Stimulated activated CD4-positive, alpha-beta T cell treated with anti-CD3 and anti-CD28 coated beads, Interleukin-12 subunit alpha, Interleukin-12 subunit beta, amount 100 ng/mL, for 4 hours (primary cell): ENCODE measurements at places on chromosomes 2 and 18.

DNA sequence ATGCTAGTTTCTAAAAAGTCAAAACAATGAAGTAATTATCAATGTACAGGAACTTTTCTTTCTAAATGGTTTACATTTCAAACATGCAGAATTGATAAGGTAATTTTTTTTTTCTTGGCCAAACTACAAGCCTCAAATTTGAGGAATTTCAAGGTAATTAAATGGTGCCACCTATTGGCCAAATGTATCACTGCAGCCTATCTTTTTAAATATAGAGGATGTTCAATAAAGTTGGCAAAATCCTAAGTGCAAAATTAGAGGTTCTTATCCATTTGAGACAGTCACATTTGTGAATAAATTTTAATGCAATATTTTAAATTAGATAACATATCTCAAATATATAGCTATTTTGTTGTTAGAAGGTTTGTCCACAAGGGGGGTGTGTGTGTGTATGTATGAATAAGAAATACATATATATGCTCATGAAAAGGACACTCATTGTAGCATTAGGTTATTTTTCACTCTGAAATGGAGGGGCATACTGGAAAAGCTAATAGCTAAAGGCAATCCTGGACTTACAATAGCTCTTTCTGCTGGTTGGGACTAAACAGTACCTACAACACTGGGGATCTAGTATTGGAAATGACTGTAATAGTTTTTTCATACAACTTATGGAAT is 26.2 kb downstream of the MMADHC start:
- no peak for DNase-seq

- no peak for DNase-seq
Observed at GRCh38 chr2:6368281-6368680, 497.4 kb downstream of the CMPK2 start.

DNA sequence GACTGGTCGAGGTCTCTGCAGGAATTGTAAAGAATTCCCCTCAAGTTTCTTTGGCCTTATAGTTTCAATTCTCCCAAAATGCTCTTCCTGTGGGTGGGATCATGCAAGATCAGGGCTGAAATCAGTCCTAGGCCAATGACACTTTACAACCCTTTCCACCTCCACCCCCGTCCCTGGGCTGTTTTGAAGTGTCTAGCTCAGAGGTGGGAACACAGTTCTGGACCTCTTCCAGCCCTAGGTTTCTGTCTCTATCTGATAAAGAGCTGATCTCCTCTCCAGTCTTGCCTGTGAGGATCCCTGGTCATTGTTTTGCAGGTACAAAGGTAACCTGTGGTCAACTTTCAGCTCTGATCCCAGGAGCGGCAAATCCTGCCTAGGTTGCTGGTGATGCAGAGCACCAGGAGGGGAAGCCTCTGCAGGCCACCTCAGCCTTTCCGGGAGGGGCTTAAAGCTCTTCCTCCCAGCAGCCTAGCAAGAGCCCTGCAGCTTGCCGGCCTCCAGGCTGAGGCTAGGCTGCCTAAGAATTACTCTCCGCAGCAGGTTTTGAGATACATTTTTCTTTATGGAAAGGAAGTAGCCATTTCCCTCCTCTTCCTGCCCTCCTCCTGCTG is 69.8 kb upstream of the WIPF1 start:
- no peak for DNase-seq

- no peak for DNase-seq
Observed at GRCh38 chr2:15641530-15641982, 49.9 kb downstream of the DDX1 start.

- DNase-seq = no peak
Observed at GRCh38 chr2:71417300-71418202, 35.8 kb upstream of the DYSF start.

- DNase-seq = no peak
Observed at GRCh38 chr18:70411876-70412435, 123.1 kb downstream of the SOCS6 start.

DNA sequence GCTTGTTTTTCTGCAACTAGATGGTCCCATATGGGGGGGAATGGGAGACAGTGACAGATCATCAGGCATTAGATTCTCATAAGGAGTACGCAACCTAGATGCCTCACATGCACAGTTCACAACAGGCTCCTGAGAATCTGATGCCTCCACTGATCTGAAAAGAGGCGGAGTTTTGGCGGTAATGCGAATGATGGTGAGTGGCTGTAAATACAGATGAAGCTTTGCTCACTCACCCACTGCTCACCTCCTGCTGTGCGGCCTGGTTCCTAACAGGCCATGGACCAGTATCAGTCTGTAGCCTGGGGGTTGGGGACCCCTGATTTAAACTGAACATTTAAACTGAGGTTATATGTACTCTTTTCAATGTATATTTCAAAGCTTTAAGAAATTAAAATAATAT is 40.7 kb downstream of the SOS1 start:
- DNase-seq = no peak

DNA sequence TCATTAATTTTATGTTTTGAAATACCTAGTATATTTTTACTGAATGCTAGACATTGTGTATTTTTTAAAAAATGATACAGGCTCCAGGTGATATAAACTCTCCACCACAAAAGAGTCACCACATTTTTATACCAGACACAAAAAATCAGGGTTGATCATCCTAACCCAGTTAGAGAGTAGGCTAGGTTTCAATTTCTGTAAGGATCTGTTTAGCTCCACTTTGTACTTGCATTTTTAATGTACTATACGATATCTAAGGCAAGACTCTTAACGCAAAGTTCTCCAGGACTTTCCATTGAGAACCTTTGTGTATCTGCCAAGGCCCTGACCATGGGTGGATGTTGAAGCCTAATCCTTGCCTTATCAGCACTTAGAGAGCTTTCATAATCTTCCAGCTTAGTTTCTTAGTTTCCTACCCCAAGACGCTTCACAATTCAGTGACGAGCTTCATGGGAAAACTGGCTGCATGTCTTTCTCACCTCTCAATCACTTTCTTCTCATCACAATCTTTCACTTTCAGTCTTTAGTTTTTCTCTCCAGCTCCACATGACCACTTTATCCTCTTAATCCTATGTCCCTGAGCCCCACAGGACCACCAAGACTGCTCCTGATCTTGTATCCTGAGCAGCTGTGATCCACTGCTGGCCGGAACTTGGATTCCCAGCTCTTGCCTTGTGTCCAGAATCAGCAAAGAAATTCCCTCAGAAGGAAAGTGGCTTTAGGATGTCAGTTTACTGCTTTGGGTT is 635.8 kb downstream of the RNF144A start:
- no peak for DNase-seq

GRCh38 chr2:172280571-172281361 is 146.6 kb upstream of the ITGA6 start:
- DNase-seq = no peak

DNA sequence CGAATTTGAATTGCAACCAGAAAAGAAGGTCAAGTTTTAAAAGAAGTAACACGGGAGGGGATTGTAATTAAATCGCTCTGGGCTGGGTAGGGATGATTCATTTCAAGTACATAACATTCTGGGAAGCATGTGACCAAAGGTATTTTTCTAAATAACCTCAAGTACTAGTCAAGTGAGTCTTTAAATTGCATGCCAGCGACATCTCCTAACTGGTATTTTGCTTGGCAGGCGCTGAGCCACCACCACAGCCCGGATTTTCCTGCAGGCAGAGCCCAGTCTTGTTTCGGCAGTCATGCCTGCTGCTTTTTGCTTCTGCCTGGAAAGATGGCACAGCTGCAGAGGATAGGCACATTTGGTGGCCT is 33.7 kb upstream of the NPAS2 start:
- DNase-seq = no peak

DNA sequence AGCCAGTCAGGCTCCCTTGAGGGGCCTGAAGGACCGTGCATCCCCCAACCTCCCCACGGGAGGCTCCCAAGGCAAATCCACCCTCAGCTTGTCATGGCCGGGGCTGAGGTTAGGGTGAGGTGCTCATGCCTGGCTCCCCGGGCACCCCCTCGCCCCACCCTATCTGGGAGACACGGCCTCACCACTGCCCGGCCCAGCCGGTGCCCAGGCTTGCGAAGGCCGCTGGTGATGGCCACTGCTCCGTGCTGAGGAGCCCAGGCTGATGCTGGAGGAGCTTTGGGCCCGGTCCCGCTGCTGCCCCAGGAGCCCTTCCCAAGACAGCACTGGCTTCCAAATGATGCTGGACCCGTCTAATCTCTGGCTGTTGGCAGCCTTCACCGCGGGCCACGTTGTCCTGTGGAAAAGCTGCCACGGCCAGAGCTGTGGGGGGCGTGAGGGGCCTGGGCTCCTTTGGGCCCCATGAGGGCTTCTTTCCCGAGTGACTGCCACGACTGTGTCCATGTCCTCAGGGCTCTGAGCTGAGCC is 135.7 kb upstream of the CTDP1 start:
- DNase-seq = no peak

DNA sequence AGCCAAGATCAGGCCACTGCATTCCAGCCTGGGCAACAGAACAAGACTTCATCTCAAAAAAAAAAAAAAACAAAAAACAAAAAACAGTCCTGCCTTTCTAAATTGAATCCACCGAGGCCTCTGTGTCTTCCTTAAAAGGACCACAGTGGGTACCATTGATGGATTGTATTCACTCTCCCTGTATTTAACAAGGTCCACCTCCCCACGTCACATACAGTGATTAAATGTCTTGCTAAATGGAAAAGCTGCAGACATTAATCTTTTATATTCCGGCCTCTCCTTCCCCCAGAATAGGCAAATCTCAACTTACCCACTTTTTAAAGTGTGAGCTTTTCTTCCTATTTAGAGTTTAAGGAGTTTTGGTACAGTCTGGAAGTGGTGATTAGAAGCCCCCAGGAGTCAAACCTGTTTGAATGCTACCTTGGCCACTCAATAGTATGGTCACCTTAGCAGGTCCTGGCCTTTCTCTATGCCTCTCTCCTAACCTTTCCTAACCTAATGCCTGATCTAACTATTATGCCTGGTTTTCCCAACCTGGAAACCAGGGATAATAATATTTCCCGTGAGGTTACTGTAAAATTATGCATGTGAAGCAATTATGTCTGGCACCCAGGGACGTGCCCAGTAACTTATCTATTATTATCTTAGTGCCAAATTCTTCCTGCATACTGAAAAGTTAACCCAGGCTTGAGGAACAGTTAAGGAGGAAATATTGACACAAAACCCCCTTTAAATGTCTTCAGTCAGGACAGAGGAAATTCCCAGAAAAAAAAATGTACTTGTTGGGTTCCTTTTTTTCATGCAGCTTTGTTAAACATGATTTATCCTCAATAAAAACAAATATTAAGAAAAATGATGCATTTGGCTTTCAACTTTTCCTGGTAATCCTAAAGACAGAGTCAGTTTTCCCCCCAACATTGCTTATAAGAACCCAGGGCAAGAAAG is 3.1 kb downstream of the NFE2L2 start:
- no peak for DNase-seq

DNA sequence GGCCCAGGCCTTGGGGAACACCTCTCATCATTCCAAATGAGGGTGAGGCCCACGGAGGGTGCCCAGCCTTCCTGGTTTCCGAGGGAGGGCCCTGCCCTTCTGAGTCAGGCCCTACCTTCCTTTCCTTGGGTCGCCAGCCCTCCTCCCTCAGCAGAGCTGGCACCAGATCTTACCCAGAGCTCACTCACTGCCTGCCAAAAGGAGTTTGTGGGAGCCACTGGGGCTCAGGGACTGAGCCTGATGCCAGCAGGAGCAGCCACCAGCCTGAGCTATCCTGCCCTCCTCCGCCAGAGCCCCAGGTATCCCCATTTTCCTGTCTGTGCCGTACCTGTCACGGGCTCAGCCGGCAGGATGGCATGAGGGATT is 64.1 kb downstream of the NRP2 start:
- no peak for DNase-seq

DNA sequence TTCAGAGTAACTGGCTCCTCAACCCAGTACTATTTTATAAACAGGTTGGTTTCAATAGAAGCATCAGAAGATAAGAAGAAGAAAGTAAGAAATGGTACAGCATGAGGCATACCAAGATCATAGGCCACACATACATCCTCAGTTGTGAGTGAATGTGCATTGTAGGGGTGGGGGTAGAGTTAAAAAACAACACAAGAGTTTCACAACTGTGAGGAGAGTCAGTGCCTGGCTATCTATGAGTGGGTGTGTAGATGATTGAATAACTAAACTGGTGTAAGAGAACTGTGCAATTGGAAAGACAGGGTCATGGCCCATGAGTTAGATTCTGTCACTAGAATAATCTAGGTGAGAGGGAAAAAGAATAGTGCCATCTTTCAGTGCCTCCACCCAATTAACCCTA is 748.2 kb upstream of the ACVR2A start:
- DNase-seq = no peak

DNA sequence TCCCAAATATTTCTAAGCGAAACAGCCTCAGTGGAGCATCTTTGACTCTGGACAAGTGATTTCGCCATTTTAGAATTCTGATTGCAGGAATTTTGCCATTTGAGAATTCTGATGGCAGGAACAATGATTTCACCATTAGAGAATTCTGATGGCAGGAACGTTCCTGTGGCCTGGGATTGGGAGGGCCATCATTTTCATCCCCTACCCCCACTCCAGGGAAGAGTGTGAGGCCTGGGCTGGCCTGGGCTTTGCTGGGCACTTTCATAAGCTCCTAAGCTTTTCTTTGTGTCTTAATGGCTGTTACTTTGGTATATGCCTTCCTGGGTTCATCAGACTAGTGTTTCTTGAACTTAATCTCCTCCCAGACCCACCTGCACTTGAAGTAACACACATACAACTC is 129.3 kb upstream of the EPAS1 start:
- DNase-seq = no peak

GRCh38 chr2:68606759-68607158 is 36.6 kb upstream of the PROKR1 start:
- DNase-seq = no peak

- DNase-seq = no peak
Observed at GRCh38 chr2:202067589-202067988, 5.5 kb upstream of the KIAA2012 start.

GRCh38 chr2:189439342-189439741 is 1.9 kb upstream of the WDR75 start:
- no peak for DNase-seq

DNA sequence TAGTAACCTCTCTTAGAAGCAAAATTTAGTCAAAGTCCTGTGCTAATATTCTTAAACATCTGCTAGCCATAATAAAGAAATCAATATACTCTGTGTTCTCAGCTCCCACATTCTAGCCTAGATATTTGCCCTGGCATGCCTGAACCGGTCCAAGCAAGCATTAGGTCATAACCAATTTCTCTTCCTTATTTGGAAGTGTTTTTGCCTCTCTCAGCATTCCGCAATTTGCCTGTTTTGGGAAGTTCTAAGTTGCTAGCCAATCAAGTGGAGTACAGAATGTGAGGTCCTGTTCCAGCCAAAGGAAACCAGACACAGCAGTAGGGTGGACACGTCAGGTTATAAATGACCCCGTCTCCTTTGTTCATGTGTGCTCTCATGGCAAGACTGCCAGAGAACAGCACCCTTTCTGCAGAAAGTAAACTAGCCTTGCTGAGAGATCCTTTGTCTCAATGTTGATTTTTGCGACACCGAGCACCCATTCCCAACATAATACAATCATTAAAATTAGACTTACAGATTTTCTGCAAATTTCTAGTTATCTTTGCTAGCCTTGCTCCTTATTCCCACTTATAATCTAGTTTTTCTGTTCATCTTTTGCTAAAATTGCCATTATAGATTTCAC is 13.0 kb upstream of the SULT1C4 start:
- no peak for DNase-seq
